ENCODE measurements at places on chromosomes 1 and 21.

- DNase-seq, result no peak
Measured at GRCh38 chr1:3117879-3118278, 48.9 kb downstream of the PRDM16 start.

DNA sequence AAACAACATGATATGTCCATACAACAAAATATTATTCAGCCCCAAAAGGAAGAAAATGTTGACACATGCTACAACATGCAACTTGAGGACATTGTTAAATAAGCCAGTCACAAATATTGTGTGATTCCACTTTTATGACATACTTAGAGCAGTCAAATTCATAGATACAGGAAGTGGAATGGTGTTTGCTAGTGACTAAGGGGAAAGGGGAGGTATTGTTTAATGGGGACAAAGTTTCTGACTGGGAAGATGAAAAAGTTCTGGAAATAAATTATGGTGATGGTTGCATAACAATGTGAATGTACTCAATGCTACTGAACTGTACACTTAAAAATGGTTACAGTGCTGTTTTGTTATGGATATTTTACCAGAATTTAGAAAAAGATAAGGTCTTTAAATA, 77.7 kb downstream of the RHOU start:
- DNase-seq, result no peak

GRCh38 chr1:21872445-21873079, 60.5 kb downstream of the LDLRAD2 start:
- DNase-seq, result no peak

DNA sequence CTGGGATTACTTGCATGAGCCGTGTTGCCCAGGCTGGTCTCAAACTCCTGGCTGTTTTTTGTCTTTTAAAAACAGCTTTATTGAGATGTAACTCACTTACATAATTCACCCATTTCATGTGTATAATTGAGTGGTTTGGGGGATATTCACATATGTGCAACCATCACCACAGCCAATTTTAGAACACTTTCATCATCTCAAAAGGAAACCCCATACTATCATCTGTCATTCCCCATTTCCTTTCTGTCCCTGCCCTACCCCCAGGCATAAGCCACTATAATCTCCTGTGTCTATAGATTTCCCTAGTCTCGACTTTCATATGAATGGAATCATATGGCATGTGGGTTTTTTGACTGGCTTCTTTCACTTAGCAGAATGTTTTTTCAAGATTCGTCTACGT, 43.3 kb downstream of the GPR137B start:
- no peak for DNase-seq

GRCh38 chr1:246577082-246577719, 10.9 kb downstream of the CNST start:
- DNase-seq, result no peak

- no peak for DNase-seq
Measured at GRCh38 chr21:9837946-9838737, 683.2 kb upstream of the TPTE start.

- no peak for DNase-seq
Measured at GRCh38 chr1:230261928-230262650, 164.0 kb downstream of the PGBD5 start.

DNA sequence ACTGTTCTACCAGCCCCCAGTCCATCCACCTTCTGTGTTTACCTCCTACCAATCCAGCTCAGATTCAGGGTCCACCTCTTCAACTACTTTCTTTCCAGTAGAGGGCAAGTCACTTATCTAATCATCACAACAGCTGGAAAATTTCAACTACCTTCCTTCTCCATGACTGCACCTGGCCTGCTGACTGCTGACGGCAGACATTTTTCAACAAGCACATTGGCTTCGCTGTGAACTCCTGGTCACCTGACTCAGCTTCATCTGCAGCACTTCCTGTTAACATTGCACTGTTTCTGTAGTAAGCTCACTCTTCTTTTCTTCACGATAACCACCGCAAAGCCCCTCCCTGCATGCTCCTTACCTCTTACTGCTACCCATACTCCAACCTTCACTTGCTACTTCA, 405.7 kb downstream of the NTNG1 start:
- no peak for DNase-seq

GRCh38 chr1:6417961-6418667, 1.6 kb downstream of the HES2 start:
- no peak for DNase-seq

- DNase-seq, result no peak
Measured at GRCh38 chr1:208198236-208198635, 45.9 kb downstream of the PLXNA2 start.

DNA sequence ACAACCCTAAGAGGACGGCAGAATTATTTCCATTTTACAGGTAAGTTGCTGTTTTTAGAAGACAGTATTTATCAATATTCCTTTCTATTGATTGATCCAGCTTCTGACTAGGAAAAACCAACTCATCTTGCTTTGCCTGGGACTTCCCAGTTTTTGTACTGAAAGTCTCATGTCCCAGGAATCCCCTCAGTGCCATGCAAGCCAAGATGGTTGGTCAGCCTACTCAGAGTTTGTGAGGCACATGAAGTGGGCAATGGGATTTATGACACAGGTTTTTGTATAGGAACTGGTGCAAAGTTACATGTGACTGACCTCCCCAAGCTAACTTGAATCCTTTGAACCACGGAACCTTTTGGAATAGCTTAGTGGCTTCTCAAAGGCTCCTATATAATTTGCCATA, 45.5 kb downstream of the GNG12 start:
- peak; percentile 50 for DNase-seq

DNA sequence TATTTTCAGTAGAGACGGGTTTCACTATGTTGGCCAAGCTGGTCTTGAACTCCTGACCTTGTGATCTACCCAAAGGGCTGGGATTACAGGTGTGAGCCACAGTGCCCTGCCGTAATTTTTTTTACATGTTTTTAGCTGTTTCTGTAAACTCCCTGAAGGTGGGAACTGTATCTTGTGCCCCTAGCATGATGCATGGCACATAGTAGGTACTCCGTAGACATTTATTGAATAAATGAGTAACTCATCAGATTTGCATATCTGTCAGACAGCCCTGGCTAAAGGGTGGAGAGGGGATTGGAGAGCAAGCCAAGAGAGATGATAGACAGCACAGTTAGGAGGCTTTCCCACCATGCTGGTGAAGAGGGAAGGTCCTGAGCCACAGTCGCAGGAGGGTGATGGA, 247.2 kb downstream of the NFIA start:
- no peak for DNase-seq

GRCh38 chr21:38088916-38089762, 167.7 kb upstream of the KCNJ15 start:
- no peak for DNase-seq

All from ELR (cell line).